ENCODE measurements at places on chromosomes 2 and 18.
A peak's percentile ranks its signal among the peaks of the same experiment; 100 is the strongest.

GRCh38 chr2:24175631-24176187 lies 856 bp downstream of the FAM228A start:
- no peak for DNase-seq

GRCh38 chr2:128320192-128320905 lies 1.7 kb upstream of the HS6ST1 start:
- DNase-seq: peak; percentile 24

- no peak for DNase-seq
Observed at GRCh38 chr2:46632349-46632748, 153.0 kb downstream of the TMEM247 start.

DNA sequence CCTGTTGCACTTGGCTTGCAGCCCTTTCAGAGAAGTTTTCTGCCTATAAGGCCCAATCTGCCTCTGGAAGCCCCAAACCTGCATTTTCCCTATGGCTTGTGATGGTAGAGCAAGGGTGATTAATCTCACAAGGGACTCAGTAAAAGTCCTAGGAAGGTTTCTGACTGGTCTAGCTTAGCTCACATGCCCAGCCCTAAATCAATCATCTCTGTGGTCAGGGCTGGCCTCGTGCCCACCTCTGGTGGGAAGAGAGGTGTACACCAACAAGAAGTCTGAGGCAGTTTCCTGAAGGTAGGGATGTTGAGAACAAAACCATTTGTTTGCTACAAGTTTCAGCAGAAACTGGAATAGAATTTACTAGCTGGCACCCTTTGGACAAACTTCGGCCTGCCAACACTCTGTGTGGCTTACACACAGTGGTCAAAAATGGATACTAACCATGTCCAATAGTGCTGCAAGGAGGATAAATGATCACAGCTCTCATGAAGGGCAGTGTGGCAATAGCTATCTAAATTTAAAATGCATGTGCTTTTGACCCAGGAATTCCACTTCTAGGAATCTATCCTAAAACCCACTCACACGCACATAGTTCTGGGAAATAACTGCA lies 96.4 kb downstream of the EN1 start:
- no peak for DNase-seq
